ENCODE measurements at places on chromosomes 5 and 9.
A peak's percentile ranks its signal among the peaks of the same experiment; 100 is the strongest.

DNA sequence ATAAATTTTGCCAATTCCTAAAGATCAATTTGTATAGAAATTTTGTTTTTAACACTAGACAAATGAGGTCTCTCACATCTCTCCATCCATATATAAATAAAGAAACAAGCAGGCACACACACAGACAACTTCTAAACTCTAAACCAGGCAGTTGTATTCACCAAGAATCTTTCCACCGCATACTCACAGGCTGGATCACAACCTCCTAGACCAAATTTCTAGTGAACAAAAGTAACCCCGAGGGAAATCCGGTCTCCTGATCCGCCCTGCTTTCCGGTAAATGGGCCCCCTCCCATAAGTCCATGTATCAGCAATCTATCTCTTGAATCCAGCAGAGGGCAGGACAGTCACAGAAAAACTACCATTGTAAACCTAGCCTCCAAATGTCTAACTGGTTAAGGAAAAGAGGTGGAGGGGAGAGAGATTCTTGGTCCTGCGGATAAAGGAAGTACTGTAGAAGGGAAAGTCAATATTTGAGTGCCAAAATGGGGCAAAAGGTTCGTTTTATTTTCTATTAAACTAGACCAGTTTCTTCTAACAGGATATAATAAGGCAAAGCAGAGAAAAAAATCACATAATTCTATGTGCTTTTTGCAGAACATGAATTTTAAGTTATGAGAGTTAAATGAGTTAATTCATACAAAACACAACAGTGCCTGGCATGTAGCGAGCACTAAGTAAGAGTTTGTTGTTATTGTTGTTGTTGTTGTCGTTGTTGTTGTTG lies 4.8 kb upstream of the SMU1 start:
- DNase-seq = peak; percentile 25

DNA sequence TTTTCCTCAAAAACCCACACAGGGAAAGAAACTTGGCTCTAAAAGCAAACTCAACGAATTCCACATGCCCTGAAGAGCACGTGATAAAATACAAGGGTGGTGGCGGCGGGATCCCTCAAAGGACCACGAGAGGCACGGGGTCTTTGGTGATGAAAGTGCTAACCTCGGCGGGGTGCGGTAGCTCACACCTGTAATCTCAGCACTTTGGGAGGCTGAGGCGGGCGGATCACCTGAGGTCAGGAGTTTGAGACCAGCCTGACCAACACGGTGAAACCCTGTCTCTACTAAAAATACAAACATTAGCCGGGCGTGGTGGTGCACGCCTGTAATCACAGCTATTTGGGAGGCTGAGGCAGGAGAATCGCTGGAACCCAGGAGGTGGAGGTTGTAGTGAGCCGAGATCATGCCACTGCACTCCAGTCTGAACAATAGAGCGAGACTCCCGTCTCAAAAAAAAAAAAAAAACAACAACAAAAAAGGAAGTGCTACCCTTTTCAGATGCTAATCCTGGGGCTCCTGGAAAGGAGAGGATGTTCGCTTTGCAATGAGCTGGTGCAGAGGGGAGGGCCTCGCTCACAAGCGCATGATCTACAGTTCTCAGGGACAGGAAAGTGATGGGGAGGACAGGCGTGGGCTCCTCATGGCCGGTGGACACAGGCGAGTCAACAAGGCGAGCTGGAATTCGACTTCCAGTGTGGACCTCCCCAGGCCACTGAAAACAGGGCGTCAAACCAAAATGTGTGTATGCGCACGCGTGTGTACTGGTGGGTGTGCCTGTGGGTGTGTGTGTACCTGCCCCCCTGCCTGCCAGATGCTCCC lies 54.1 kb downstream of the USP20 start:
- no peak for DNase-seq

DNA sequence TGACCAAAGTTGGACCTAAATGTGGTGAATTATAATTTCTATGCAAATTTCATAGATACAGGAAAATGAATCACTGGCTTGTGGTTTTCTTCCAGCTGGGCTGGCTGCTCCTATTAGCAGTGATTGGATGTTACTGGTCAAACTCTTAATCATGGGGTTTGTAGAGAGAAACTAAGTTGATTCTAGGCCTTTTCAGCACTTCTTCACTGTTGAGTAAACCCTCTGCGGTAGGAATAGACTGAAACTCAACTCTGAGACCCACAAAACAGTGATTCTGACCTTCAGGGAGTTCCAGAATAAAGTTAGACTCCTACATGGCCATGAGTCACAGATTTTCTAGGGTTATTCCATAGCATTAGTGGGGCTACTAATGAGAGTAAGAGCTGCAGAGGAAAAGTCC lies 47.9 kb upstream of the FKTN start:
- DNase-seq = no peak

DNA sequence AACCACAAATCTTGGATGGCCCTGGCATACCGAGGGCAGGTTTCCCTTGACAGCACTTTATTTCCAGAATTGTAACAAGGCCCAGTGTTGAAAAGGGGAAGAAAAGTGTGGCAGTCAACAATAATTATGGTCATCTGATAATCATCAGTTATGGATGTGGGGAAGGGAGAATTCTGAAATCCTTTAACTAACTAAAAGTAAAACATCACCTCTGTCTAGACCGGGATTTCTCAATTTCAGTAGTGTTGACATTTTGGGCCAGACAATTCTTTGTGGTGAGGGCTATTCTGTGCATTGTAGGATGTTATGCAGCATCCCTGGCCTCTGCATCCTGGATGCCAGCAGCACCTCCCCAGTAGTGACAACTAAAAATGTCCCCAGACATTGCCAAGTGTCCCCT lies 140.4 kb downstream of the PSAT1 start:
- no peak for DNase-seq

DNA sequence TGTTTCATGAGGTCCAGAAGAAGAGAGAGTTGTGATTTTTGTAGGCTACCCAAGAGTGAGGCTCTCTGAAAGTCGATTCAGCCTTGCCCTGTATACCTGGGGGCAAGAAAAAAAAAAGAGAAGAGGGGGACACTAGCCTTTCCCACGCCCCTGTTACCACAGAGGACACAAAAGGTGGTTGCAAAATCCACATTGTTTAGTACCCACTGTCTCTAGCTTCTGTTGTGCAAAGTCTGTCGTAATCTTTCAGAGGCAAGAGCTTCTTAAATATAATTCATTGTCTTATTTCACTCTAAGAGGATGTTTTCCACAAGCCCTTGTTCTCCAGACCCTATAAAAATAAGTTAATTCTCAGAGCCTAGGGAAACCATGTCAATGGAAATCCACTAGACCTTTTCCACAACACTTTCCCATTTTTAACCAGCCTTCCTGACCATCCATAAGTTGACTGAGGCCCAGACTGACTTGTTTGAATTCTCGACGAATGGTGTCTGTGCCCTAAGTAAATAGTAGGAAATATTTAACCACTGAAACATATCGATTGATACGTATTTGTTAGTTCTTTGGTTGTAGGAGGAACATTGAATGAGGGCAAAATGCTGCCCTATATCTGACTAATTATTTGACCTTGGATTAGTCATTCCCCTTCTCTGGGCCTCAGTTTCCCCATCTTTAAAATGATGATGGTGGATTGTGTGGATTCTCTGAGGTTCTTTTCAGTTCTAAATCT lies 182.7 kb downstream of the PAPPA start:
- DNase-seq = no peak

- DNase-seq = no peak
These were observed 35.8 kb upstream of the ATP10B start for GRCh38 chr5:160887780-160888179.

DNA sequence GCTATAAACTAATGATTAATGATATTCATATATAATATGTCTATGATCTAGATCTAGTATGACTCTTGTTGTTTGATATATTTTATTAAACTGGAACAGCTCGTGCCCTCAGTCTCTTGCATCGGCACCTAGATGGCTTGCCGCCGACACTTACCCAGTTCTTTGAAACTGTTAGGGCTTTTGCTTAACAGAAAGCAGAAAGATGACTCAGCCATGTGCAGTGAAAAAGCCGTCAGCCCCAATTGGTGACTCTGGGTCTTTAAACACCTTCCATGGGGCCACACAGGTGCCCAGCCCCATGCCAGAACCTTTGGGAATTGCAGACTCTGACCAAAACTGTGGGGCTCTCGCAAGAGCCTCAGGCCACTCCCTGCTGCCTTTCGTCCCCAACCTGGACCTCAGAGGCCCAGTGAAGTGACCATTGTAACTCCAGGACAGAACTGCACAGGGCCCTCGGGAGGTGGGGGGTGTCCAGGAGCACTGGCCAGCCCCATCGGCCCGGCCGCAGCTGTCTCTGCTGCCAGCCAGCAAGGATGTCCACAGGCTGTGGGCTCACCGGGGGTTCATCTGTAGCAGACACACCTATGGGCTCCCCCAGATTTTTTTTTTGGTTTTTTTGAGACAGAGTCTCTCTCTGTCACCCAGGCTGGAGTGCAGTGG lies 7.8 kb downstream of the LCN10 start:
- no peak for DNase-seq

DNA sequence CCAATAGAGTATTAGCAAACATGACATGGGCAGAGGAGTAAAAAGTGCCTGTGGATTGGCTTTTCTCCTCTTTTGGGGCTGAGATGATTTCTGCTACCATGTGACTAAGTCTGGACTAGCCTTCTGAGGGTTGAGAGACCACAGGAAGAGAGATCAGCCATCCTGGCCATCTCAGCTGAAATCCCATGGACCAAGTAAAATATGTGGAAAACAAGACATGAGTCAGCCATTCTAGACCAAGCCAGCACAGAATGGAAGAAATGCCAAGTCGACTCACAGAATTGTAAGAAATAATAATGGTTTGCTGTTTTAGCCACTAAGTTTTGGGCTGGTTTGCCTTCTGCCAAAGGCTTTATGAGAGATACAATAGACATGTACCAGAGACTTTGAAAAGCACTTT lies 377.8 kb downstream of the CHSY3 start:
- no peak for DNase-seq

DNA sequence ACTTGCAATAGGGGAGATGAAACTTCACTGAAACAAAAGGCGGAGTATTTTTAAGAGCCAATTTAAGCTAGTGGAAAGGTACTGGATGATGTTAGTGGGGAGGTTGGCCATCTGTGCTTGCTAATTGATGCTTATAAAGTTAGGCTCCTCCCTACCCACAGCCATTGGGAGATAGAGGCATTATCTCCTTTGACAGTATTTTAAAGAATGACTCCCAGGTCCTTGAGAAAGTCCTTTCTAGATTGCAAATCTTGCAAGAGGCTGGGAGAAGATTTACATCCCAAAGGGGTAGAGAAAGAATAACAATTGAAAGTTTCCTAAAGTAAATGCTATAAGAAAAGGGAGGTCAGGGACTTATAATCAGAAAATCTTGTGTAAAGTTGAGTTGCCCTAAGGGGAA lies 282.6 kb downstream of the BRINP1 start:
- no peak for DNase-seq

- DNase-seq = no peak
These were observed 30.3 kb upstream of the HMGCR start for GRCh38 chr5:75306746-75307145.

GRCh38 chr9:135062254-135062653 lies 25.2 kb upstream of the OLFM1 start:
- DNase-seq = no peak

DNA sequence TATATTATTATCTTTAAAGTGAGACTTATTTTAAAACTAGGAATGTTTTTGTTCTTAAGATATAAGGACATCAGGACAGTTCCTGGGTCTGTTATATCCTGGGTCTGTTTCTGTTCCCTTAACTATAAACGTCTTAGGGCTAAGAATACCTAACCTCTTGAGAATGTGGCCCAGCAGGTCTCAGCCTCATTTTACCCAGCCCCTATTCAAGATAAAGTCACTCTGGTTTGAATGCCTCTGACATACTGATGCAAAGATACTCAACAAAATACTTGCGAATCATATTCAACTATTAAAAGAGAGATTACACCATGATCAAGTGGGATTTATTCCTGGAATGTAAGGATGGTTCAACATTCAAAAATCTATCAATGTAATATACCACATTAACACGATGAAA lies 51.0 kb downstream of the STK10 start:
- no peak for DNase-seq

- no peak for DNase-seq
These were observed 1909.4 kb upstream of the WWC1 start for GRCh38 chr5:166382031-166382430.

- no peak for DNase-seq
These were observed 10.4 kb downstream of the PTCH1 start for GRCh38 chr9:95506428-95506677.

DNA sequence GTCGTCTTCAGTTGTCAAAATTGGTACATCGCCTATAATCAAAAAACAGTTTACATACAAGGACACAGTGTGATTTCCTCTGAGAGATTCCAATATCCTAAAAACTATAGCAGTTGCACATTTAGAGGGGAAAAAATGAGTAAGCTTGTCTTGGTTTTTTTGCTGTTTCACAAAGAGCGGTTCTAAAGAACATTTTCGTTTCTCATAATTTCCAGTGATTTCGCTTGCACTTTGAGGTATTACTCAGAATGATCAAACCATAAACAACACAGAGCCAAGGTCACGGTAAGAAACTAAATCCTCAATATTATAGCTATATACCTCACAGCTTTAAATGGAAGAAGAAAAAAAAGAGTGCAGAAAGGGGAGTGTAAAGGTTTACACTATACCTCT lies 861 bp downstream of the MTX3 start:
- DNase-seq = no peak

- no peak for DNase-seq
These were observed 70.5 kb upstream of the NTRK2 start for GRCh38 chr9:84598921-84599636.

GRCh38 chr5:172347496-172348052 lies 64.0 kb upstream of the UBTD2 start:
- DNase-seq = no peak

DNA sequence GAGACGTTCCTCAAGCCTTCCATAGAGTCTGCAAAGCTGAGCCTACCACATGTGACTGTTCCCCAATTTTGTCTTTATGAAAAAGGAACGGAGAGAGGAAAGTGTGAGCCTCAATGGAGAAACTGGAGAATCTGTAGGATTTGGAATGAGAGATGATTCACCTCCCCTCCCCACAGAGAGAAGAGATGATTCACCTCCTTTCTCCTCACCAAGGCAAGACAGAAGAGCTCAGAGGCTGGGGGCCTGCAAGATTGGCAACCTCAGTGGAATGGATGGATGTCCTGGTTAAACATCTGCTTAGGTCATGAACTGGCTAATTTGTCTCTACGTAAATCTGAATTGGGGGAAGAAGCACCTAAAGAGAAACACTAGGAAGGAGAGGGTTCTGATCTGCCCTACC lies 17.0 kb upstream of the MOCS2 start:
- DNase-seq = no peak

GRCh38 chr5:175857986-175858385 lies 13.4 kb upstream of the CPLX2 start:
- DNase-seq = no peak

DNA sequence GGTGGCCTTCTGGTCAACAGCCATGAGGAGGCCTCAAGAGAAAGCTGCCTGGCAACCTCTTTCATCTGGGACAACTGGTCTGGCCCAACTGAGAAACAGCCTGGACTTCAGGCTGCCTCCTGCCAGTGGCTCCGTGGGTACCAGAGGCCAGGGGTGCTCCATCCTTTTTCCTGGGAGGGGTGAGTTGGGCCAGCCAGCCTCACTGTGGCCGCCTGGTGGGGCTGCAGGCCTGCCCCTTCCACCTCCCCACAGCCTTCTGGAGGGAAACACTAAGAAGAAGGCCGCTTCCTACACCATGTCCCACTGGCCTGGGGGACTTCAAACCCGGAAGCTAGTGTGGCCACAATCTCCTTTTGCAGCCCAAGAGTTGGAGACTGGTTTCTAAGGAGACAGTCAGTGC lies 13.8 kb upstream of the NKD2 start:
- DNase-seq = no peak

GRCh38 chr9:132439153-132439552 lies 29.1 kb downstream of the CFAP77 start:
- no peak for DNase-seq

- DNase-seq = no peak
These were observed 106.8 kb upstream of the MPDZ start for GRCh38 chr9:13386316-13386715.

- no peak for DNase-seq
These were observed 21.4 kb upstream of the HAVCR1 start for GRCh38 chr5:157080286-157080685.
